Central memory CD4-positive, alpha-beta T cell (primary cell): ENCODE measurements at places on chromosomes 7 and 10.

DNA sequence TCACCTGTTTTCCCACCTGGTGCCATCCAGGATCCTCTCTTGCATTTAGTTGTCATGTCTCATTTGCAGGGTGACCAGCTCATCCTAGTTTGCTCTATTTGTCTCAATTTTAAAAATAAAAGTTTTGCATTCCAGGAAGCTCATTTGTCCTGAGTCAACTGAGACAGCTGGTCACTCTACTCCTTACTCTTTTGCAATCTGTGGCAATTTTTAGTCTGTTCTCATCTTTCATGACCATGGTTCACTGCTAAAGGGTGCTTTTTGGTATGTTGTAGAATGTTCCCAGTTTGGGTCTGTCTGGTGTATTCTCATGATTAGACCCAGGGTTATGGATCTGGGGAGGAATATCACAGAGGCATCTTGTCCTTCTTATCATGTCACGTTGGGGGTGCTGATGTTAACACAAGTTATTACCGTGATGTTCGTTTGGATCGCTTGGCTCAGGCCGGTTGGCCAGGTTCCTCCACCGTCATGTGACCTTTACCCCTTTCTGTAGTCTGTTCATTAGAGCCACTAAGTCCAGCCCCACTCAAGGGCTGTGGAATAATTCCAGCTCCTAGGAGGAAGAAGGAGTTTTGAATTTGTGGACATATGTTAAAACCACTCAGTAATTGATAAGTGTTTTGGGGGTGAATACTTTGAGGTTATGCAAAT, 103.3 kb upstream of the IGFBP3 start:
- DNase-seq, result no peak

DNA sequence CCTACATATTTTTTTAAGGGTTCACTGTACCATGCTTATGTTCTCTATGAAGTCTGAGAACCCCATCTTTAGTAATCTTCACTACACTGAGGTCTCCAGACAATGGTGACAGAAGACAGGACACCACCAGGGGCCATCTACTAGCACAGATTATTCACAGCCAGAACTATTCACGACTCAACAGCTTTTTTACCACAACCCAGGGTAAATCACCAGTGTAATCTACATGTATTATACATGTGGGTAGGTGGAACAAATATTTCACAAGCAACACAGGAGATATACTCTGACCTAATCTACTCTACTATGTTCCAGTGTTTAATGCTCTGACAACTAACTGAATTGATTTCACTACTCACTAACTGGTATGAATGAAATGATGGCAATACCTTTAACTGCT, 136.1 kb downstream of the ELMO1 start:
- DNase-seq, result no peak

- DNase-seq, result no peak
Measured at GRCh38 chr7:69199041-69199440, 399.2 kb upstream of the AUTS2 start.

DNA sequence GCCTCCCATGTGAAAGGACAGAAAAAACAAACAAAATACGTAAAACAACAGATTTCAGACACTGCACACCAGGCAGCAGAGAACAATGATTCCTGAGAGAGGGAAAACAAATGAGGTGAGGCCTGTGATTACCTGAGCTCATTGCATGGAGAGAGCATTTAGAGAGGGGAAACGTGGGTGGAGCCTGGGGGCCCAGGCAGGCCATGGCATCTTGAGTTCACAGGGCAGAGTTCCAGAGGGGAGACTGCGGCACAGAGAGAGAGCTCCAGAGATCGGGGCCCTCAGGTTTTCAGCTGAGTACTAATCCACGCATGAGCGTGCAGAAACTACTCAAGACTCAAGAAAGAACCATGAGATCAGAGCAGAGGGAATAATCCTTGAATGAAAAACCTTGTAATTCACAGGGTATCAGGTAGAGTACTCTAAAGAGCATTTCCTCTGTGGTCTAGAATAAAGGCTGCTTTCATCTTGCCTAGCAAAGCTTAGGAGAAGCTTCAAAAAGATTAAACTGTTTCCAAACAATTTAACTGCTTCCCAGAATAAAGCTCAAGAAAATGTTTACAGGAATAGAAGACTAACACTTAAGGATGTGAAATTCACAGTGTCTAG, 46.6 kb upstream of the ARHGAP12 start:
- DNase-seq, result no peak

- no peak for DNase-seq
Measured at GRCh38 chr10:108147346-108147745, 982.8 kb upstream of the SORCS1 start.

DNA sequence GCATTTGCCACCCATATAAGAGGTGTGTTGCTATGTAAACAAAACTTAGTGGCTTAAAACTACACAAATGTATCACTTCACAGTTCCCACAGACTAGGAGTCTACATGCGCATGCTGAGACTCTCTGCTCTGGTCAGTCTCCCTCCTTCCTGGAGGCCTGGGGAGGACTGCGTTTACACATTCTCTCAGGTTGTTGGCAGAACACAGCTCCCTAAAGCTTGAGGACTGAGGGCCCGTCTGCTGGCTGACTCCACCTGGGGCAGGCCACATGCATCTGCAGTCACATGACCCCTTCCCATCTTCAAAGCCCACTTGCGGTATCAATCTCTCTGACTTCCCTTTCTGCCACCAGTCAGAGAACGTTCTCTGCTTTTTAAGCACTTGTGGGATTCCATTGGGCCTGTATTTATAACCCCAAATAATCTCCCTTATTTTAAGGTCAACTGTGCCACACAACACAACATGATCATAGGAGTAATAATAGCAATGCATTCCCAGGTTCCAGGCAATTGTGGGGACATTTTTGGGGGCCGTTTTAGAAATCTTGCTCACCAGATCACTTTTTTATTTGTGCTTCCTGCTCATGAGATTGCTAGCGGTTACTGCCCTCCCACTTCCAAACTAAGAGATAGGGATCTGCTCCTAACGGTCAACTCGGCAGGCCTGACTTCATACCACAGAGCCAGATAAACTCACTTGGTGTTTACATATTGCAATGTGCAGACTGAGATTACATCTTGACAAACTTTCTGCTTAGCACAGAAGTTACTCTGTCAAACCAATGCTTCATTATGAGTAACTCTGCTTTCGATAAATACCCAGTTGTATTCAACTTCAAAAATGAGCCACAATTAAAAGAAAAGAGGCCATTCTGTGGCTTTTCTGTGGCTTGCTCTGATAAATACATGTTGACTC, 96.3 kb downstream of the ALOX5 start:
- peak; percentile 68 for DNase-seq

- no peak for DNase-seq
Measured at GRCh38 chr10:43699516-43699915, 50.8 kb upstream of the ZNF32 start.

DNA sequence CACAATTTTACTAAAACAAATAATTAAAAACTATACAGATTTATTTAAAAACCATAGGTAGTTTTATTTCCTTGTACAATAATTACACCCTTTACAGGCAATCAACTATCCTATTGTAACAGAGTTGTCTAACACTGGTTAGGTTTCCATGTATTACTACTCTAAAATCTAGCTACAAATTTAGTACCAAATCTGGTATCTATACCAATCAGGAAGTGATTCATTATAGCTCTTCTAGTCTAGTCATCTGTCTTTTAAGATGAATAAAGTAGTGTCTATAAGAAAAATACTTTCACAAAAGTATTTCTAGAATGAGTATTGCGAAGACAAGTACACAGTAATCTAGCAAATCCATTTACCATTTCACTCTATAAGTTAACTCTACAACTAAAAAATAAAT, 16.9 kb downstream of the ZNF800 start:
- no peak for DNase-seq

- no peak for DNase-seq
Measured at GRCh38 chr7:29289156-29290021, 94.8 kb downstream of the CHN2 start.

GRCh38 chr7:92589056-92589455, 1.1 kb downstream of the FAM133B start:
- no peak for DNase-seq

DNA sequence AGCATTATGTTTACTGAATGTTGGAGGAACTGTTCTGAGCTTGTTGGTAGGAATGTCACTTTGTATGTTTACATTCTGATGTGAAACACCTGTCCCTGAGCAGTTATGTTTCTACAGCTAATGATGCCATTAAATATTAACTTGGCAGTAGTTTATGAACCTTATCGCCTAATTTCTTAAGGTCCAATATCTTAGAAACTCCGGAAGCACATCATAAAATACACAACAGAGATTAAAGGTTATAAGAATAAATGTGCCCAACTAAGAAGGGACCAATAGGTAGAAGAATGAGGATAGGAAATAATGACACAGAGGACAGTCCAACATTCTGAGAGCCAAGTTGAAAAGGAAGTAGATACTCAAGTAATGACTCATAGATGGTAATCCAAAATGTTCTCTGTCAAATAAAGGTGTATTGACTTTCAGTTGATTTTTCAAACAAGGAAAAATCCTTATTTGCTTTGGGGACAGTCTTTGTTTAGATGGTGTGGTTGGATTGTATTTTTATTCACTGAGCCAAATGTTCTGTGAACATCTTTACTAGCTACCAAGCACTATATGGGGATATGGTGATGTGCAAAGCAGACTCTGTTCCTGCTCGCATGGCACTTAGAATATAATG, 31.9 kb downstream of the LCOR start:
- no peak for DNase-seq

GRCh38 chr10:35194906-35195305, 68.3 kb downstream of the CREM start:
- DNase-seq, result peak; percentile 85

DNA sequence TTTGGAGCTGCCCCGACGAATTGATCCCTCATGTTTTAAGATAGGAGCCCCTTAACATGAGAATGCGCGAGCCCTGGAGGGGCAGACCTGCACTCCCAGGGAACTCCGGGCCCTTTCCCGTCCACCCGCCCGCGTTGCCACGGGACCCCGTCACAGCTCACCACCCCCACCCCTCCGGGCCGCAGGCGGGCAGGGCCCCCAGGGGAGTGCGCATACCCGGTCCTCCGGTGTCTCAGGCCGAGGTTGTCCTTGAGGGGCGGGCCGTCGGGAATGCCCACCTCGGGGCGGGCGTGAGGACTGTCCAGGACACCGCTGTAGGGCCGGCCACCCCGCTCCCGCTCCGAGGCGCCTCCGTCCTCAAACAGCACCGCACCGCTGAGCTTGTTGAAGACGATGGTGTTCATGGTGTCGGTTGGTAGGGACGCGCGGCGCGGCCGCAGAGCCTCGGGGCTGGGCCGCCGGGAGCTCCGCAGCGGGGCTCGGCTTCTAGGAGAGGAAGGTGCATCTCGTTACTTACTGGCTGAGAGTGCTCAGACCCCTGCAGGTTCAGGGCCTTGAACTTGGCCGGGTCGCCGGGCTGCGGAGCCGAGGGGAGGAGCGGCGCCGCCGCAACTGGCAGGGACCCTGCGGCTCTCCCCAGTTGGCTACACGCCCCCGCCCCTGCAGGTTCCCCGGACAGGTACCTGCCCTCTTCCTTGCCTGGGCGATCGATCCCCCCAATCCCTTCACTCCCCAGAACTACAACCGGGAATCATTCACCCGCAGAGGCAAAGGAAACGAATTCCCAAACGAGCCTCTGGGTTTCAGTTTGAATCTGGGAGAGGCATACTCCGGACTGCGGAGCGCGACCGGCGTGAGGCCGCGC, 2.4 kb downstream of the MKX start:
- peak; percentile 19 for DNase-seq

DNA sequence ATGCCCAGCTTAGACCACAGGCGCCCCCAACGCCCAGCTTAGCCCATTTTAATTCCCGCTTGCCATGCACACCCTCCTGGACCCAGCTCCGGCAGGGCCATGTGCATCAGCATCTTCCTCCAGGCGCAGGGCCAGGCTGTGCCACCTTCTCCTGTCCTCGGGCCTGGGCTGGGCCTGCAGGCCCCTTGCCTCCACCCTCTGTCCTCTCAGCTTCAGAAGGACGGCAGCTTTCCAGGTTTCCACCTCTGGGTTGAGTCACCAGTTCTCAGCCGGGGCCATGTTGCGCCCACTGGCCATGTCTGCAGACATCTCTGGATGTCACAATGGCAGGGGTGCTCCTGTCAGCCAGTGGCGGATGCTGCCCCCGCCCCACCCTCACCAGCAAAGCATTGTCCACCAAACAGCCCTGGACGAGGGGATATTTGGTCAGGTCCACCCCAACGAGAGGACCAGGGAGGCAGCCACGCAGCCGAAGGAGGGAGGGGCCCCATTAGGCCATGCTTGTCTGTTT, 59.1 kb upstream of the NKX6-2 start:
- DNase-seq, result no peak

DNA sequence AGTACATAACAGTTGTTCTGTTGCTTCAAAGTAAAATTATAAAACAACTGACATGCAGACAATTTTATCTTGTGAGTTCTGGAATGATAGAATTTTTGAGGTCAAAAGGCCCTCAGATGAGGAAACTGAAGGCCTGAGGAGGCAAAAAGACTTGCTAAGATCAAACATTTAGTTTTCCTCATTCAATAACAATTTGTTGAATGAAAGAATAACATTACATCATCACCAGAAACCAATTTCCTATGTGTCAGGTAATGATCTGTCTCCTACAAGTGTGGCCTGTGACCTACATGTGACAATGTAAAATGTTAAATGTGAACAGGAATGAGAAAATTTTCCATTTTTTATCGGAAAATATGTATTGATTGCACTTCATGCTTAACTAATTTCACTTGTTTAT, 16.6 kb upstream of the ASB4 start:
- DNase-seq, result no peak

GRCh38 chr7:106570948-106571418, 90.0 kb downstream of the CCDC71L start:
- DNase-seq, result no peak

DNA sequence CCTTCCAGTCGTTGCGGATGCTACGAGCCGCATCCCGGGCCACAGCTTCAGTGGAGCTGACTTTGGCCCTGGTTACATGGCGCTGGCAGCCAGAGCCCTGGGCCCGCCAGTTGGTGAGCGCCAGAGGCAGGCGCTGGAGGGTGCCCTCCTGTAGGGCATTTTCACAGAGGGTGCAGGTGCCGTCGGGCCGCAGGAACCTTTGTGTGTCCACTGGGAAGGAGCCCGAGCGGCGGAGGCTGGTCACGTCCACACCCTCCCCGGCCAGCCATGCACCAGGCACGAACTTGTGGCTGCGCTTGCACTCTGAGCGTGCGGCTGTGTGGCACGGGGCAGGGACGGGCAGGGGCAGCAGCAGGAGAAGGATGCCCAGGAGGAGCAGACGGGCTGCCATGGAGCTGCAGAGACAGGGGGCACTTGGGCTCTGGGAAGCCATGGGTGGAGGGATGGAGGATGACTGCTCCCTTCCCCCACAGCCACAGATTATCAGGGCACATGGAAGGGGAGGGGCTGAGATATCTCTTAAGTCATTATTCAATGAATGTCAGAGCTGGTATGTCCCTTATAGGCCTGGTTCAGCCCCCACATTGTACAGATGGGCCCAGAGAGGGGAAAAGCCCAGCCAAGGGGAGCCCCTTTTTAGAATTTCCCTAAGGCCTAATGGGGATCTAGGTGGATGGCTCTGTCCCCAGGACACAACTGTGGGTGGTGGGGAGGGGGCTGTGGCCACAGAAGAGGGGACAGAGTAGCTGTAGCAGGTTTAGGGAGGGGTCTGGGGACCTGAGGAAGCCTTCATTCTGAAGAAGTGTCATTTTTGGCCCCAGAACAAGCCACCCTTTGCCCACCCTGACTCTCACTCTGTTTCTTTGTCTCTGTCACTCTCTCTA, 1.8 kb downstream of the PRF1 start:
- DNase-seq, result no peak
